NCI-H2107 (cell line): ENCODE measurements at places on chromosomes 5 and 9.

- DNase-seq: no peak
Observed at GRCh38 chr5:44389823-44390143, 563 bp upstream of the FGF10 start.

DNA sequence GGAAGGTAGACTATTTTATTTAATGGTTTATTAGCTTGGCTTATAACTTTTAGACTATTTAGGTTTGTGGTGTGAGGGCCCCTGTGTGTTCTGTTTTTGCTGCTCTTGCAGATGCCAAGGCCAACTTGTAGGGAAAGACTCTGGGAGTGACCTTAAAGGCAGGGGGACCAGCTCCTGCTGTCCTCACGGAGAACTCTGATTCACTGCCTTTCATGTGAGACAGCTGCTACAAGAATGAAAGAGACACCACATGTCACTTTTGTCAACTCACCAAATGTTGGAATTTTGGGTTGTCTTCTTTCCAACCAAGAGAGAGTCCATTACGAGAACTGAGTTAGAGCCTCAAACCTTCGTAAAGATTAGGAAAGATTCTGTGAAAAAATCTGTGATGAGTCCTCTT is 258.3 kb upstream of the ADAMTSL1 start:
- no peak for DNase-seq

- no peak for DNase-seq
Observed at GRCh38 chr5:170361116-170361515, 28.1 kb downstream of the KCNMB1 start.

GRCh38 chr5:112097768-112098167 is 321.3 kb downstream of the EPB41L4A start:
- no peak for DNase-seq

DNA sequence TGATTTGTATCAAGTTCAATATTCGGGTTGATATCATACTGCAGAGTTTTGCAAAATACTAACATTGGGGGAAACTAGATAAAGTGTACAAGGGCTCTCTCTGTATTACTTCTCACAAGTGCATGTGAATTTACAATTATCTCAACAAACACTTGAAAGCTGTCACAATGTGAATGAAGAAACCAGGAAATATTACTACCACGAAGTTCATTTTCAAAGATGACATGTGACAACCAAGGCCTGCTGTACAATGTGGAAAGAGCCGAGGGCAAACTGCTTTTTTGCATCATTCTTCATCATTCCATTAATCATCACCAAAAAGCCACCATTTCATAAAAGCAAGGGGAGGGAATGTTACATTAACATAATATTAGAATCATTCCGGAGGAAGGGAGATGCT is 310.0 kb downstream of the GLIS3 start:
- no peak for DNase-seq

- DNase-seq: no peak
Observed at GRCh38 chr9:88387036-88387551, 1.1 kb upstream of the SPIN1 start.

DNA sequence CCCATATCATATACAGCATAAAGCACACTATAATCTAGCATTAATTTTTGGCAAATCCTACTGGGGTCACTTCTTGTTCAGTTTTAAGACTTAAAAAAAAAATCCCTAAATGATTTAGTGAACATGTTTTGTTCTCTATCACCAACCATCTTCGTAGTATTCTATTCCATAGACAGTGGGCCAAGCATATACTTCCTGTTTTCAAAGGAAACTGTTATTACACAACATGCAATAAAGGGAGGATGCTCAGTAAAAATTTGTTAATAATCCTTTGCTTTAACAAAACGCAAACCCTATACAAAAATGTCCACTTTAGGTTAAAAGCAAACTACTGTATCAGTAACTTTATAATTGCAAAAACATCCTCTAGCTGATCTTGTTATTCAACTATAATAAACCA is 13.0 kb downstream of the CCNH start:
- DNase-seq: no peak

DNA sequence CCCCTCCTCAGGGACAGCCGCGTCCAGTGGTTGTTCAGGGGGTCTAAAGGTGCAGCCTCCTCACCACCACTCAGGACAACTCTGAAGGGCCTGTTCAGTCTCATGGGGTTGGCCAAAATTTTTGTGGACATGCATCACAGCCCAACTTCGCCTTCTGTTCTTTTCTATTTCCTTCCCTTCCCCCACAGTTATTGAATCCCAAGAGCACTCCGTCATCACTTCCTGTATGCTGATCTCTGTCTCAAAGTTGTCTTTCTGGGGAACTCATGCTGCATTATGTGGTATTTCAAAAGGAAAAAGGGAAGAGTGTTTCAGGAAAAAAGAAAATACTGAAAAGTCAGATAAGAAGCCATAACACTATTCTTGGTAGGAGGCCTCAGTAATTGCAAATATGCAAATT is 355.4 kb downstream of the CAAP1 start:
- DNase-seq: no peak

- DNase-seq: no peak
Observed at GRCh38 chr9:131629825-131630204, 84.5 kb downstream of the PRRT1B start.

DNA sequence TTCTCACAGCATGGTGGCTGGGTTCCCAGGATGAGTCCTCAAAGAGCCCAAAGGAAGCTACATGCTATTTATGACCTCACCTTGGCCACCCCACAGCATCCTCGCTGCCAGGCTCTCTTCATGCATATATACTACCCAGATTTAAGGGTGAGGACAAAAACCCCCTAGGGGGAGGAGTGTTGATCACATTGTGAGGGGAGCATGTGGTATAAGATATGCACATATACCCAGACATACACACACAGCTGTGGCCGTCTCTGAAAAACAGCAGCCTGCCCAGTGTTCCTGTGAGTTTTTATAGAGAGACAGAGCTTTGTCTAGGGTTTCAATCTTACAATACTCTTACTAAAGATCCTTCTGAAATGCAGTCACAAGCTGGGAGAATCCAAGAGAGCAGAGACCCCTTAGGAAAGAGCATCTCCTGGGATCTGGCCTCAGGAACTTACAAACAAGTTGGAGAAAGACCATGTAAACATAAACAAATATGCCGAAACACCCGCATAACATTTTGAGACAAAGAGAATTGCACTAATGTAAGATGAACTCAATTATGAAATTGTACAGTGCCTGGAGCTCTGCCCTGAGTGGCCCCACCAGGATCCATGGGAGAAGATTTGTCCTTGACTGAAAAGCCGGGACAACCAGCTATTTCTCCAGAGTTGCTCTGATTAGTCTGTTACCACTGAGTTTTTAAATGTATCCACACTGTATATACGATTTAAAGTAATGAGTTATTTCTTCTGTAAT is 146.4 kb downstream of the GADD45G start:
- DNase-seq: no peak
